ENCODE measurements at places on chromosomes 6 and 20.
A peak's percentile ranks its signal among the peaks of the same experiment; 100 is the strongest.

- no peak for DNase-seq
These were observed 5.4 kb downstream of the SMAP1 start for GRCh38 chr6:70673054-70673453.

DNA sequence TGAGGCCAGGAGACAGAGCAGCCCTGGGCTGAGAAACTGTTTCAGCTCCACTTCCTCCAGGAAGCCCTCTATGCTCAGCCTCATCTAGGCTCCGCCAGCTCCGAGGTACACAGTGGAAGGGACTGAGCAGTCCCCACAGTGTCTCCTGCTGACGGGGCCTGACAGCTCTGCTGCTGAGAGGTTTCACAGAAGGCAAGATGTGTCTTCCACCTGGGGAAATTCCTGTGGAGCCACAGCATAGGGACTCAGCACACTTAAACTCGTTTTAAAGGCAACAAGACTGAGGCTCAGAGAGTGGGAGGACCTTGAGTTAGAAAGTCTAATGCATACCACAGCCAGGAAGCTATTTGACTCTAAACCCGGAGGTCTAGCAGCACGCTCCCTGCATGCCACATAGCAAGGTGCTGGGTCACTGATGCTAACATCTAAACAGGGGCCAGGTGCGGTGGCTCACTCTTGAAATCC lies 6.8 kb downstream of the ADA start:
- peak; percentile 50 for DNase-seq

GRCh38 chr20:52383995-52384621 lies 192.5 kb upstream of the ZFP64 start:
- DNase-seq: no peak

DNA sequence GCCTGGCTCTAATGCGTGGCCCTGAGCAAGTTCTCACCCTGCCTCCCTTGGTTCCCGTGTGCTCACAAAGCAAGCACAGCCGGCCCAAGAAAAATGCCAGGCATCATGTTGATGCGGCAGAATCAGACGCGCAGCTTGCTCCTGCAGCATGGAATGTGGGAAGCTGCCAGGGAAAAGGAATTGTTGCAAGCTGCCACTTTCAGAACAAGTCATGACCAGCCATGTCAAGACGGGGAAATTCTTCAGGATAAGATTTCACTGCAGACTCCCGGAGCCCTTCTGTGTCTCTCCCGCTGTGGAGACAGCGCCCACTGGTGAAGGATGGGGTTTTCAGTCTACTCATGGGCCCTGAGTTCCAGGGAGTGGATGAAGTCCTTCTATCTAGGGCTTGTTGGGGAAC lies 4.6 kb downstream of the DACT2 start:
- no peak for DNase-seq

- DNase-seq: no peak
These were observed 57.6 kb upstream of the HMGCLL1 start for GRCh38 chr6:55636406-55637102.

DNA sequence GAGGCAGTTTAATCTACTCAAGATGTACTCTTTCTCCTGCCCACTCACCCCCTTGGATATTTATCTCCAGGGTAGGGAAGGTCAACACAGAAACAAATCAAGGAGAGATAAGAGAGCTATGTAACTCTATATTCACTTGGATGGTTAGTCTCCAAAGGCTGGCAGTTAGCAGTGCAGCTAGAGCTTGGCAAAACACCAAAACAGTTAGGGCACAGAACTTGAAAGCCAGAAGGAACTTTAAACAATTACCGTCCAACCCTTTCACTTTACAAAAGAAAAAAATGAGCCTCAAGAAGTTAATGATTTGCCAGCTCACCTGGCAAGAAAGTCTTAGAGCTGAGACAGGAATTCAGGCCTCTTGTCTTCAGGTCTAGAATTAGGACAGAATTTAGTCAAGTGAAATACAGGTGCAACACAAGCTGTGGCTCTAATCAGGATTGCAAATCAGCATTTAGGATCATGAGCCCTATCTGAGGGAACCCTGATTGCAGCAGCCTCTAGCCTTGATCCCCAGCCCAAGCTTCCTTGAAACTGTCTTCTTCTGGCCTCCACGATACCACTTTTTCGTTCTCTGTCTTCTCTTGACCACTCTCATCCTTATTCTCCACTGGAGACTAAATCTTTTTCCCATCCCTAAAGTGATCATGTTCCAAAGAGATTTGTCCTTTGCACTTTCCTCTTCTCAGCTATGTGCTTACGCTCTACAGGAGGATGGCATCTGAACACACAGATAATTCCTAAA lies 14.9 kb downstream of the NEDD9 start:
- DNase-seq: no peak

DNA sequence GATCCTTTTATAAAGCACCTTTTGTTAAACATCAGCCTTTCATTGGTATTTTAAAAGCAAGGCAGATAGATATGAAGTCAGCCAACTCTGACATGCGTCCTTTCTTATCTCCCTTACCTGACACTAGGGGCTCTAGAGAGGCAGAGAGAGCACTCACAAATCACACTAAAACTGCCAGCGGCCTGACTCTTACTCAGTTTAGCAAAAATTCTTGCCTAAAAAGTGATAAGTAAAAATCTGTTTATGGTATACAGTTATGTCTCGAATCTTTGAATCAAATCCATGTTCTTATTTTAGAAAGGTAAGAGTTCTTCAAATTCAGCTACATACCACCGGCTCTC lies 10.4 kb upstream of the TDRD6 start:
- no peak for DNase-seq

DNA sequence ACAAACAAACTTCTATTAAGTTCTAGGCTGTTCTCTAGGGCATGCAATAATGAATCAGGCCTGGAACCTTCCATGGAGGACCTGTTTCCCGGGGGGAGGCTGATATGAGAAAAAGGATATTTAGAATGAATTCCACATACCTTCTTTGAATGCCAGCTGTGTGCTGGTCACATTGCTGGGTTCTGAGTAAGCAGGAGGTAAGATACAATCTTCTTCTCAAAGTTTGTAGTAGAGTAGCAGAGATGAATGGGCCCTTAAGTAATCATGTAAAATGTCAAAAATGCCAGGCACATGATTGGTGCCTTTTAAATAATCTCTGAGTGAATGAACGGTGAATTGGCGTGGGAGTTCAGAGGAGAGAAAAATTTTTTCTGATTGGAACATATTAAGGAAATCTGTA lies 47.4 kb downstream of the TGM2 start:
- DNase-seq: no peak

All from CD4-positive, alpha-beta T cell treated with Interferon gamma for 1 hour (primary cell).